ENCODE measurements at places on chromosomes 12 and 14.

GRCh38 chr12:124909831-124910560, 4.5 kb downstream of the UBC start:
- DNase-seq: no peak

DNA sequence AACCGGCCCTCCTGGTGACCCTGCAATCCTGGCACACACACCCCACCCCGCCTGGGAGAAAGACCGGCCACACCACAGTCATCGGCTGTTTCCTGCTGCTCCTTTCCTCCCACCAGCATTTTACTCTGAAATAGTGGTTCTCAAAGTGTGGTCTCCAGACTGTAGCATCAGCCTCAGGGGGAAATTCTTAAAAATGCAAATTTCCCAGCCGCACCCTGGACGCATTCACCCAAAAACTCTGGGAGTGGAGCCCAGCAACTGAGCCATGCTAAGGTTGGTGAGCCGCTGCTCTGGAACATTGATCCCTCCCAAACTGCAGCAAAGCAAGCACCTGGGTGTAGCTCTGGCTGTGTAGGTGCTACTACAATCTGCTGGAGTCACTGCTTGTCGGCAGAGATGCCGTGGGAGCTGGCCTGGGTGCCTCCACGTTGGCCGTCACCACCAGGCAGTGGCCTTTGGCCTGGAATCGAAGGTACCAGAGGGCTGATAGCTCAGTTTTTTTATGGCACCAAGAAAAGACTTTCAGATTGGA, 38.4 kb upstream of the BCL2L14 start:
- no peak for DNase-seq

GRCh38 chr14:41570415-41571155, 36.1 kb upstream of the LRFN5 start:
- no peak for DNase-seq

DNA sequence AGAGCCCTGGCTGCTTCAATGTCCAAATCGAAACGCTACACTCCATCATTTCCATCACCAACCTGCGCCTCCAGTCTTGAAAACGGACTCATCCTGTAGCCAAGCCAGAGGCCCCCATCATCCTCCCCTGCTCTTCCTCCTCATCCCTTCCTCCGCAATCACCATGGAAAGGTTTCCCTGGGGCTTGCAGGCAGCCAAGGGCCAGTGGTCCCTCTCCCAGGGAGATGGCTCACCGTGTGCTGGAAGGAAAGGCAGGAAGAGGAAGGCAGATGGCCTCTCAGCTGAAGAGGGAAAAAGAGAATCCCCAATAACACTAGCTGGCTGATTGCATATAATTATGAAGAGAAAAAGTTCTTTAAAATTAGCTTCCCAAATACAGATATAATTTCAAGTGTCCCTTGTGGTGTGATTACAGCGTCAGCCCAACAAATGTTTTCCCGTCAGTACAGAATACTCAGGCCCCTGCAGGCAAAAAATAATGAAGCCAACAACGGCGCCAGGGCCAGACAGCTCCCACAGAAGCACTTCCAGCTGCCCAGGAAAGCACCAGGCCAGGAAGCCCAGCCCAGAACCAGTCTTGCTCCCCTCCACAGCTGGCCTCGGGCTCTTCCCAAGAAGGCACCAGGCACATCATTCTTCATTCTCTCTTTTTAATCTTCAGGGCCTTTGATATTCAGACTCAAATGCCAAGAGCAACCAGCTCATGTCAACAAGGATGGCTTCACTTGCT, 24.7 kb downstream of the ITPK1 start:
- no peak for DNase-seq

- DNase-seq: no peak
These were observed 99.0 kb downstream of the SETD3 start for GRCh38 chr14:99381688-99382060.

- no peak for DNase-seq
These were observed 48.1 kb upstream of the VASH1 start for GRCh38 chr14:76713121-76713520.

Measured in pulmonary artery endothelial cell (primary cell).